Left lung (tissue), 14 donors: ENCODE measurements at places on chromosomes 6 and 20. TPM values are rescaled to one million over a fixed set of nuclear protein-coding genes. Genes with fewer than 3 reads are reported as not detected.

DNA sequence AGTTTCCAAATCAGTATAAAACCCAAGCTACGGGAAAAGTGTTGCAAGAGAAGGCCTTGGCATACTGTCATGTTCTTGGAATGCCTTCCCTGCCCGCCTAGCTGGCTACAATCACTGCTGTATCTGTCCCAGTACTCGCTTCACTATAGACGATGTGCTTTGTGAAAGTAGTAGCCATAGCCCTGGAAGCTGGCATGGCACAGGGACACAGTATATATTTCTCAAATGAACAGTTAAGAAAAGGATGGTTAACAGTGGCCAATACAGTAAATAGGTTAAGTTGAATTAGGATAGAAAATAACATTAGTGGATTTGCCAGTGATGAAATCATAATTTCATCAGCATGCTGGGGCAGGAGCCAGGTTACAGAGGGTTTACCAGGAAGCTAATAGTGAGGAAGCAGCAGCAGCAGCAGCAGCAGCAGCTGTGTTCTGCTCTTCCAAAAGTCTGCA, 499.3 kb downstream of the CDKAL1 start:
- DNase-seq, result no peak

The ADGRF4 gene
- polyA plus RNA-seq, result 0.38 TPM

The MYL9 gene
- 232 TPM for polyA plus RNA-seq

DNA sequence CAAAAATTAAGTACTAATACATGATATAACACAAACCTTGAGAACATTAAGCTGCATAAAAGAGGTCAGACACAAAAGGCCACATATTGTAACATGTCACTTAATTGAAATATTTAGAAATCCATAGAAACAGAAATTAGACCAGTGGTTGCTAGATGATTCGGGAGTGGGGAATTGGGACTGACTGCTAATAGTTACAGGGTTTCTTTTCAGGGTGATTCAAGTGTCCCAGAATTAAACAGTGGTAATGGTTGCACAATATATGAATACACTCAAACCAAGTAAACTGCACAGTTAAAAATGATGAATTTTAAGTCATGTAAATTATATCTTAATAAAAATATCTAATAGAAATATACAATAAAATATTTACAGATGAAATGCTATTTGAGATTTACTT, 174.5 kb downstream of the WDR27 start:
- no peak for DNase-seq

GRCh38 chr6:15952231-15953151, 176.4 kb upstream of the MYLIP start:
- no peak for DNase-seq

- no peak for DNase-seq
Measured at GRCh38 chr20:38726804-38727606, 2.7 kb downstream of the SLC32A1 start.

GRCh38 chr20:47887477-47888080, 102.3 kb upstream of the SULF2 start:
- no peak for DNase-seq

- DNase-seq, result no peak
Measured at GRCh38 chr6:5457983-5458683, 196.8 kb downstream of the FARS2 start.

DNA sequence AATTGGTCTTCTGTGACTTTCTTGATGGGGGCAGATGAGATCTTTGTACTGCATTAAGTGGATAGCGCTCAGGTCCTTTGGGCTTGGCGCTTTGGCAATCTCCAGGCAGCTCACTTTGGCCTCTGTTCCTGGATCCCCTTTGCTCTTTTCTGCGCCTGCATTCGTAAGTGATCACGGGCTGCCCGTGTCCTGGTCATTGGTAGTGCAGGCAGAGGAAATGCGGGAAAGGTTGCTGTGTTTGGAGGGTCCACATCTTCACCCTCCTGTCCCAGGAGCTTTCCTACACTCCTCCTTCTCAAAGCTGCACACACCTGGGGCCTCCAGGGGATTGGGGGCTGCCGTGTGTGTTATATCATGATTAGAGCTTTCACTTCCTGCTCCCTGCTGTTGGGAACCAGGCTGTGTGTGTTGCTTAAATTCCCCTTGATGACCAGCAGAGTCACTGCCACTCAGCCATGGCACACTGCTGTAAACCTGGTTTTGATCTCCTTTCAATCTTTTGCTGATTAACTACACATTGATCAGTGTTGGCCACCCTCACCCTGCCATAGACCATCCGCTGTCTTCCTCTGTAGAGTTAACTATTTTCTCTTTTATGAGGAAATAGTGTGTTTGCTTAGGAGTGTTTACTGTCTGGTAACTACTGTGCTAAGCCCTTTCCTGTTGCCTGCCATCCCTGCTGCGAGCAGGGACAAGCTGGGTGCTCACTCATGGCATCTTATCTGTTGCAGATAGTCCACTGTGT, 13.0 kb upstream of the SNHG17 start:
- DNase-seq, result no peak
